ENCODE measurements at places on chromosomes 7 and 10. TPM values are rescaled to one million over a fixed set of nuclear protein-coding genes. Genes with fewer than 3 reads are reported as not detected.

Gene TSPAN13
- total RNA-seq, result 3.0 TPM

Gene INA
- total RNA-seq, result 0.99 TPM

Gene SPDYE2B
- total RNA-seq, result not detected

Gene ITGA8
- total RNA-seq, result 5.8 TPM

Gene BTBD16
- total RNA-seq, result 0.15 TPM

Gene DRGX
- total RNA-seq, result not detected

Gene NAT16
- not detected for total RNA-seq

Gene CD36
- 2.5 TPM for total RNA-seq

Gene RELN
- total RNA-seq, result 4.7 TPM

Gene SLC26A3
- total RNA-seq, result not detected

Gene SCIN
- under 0.01 TPM for total RNA-seq

Gene PRSS37
- total RNA-seq, result not detected

Gene CCL26
- total RNA-seq, result 0.33 TPM

Gene DGKB
- total RNA-seq, result 0.15 TPM

Gene FOXI2
- total RNA-seq, result not detected

Gene EXOSC1
- total RNA-seq, result 41.9 TPM

Gene KNDC1
- total RNA-seq, result 2.3 TPM

Gene AKR1C1
- 528 TPM for total RNA-seq

Gene HTR5A
- not detected for total RNA-seq

Gene HTR7
- 0.83 TPM for total RNA-seq

Gene CCAR1
- total RNA-seq, result 28.9 TPM

Gene TMEM273
- total RNA-seq, result not detected

Gene NUDCD3
- total RNA-seq, result 95.8 TPM

Gene NKX2-3
- not detected for total RNA-seq

Gene CTTNBP2
- total RNA-seq, result 22.3 TPM

Gene VSTM2A
- not detected for total RNA-seq

Gene SPDYE11
- under 0.01 TPM for total RNA-seq

Gene PNLIPRP3
- 0.17 TPM for total RNA-seq

Gene HABP2
- total RNA-seq, result not detected

Gene FAM221A
- 2.8 TPM for total RNA-seq

Gene PRSS1
- total RNA-seq, result not detected

Gene GARIN1A
- 1.5 TPM for total RNA-seq

Gene PTER
- 12.5 TPM for total RNA-seq

Gene ITGB8
- 25.0 TPM for total RNA-seq

Gene HK1
- total RNA-seq, result 135 TPM

Gene XRCC2
- total RNA-seq, result 2.6 TPM

Gene DNAJC1
- total RNA-seq, result 39.1 TPM

Gene CXCL12
- 42.0 TPM for total RNA-seq

Gene ANKRD61
- total RNA-seq, result not detected

Gene GNGT1
- total RNA-seq, result not detected
